ENCODE measurements at places on chromosomes 1 and 21.

GRCh38 chr1:34844252-34844634 lies 15.3 kb downstream of the SMIM12 start:
- DNase-seq: no peak

DNA sequence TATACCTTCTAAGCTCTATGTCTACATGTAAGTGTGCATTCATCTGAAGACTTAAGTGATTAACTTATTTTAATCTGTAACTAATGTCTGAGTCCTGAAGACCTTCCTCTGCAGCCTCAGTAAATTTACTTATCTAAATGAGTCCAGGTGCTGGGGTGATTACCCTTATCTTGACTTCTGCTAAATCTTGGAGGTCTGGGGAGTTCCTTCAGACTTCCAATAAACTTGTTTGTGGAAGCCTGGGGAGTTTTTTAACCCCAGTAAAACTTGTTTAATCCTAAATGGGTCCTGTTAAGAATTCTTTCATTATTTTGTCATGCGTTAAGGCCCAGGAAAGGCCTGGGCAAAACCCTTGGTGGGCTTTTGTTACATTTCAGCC lies 37.0 kb downstream of the RSPH1 start:
- no peak for DNase-seq

DNA sequence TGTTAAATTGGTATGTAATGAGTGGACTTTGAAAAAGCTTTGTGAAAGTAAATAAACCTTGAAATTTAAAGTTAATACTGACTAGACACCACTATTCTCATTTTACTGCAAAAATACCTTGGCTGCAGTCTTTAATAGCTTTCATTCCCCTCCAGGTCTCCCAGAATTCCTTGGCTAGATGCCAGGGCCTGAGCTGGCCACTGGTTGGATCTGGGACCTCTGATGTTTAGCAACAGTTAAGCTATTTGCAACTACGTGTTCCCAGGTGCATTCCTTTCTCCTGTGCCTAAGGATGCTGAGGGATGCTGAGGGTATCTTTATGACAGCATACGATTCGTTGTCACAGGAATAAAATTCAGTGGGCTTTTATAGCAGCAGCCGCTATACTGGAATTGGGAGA lies 938.7 kb downstream of the TTLL7 start:
- no peak for DNase-seq

DNA sequence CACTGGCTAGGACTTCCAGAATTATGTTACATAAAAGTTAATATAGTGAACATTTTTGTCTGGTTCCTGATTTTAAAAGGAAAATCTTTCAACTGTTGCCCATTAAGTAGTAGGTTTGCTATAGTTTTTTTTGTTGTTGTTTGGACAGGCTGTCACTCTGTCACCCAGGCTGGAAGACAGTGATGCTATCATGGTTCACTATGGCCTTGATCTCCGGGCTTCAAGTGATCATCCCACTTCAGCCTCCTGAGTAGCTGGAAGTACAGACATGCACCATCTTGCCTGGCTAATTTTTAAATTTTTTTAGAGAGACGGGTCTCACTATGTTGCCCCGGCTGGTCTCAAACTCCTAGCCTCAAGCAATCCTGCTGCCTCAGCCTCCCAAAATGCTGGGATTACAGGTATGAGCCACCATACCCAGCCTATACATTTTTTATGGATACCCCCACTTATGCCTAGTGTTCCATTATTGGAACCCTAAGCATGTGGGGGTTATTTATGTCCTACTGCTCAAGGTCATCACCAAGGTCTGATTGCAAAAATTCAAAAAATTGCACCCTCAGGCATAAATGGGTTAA lies 6.5 kb downstream of the CTXND2 start:
- no peak for DNase-seq

GRCh38 chr1:19504796-19505692 lies 19.7 kb upstream of the CAPZB start:
- DNase-seq: no peak

- DNase-seq: no peak
These were observed 54.4 kb downstream of the SNRPE start for GRCh38 chr1:203915811-203916210.

DNA sequence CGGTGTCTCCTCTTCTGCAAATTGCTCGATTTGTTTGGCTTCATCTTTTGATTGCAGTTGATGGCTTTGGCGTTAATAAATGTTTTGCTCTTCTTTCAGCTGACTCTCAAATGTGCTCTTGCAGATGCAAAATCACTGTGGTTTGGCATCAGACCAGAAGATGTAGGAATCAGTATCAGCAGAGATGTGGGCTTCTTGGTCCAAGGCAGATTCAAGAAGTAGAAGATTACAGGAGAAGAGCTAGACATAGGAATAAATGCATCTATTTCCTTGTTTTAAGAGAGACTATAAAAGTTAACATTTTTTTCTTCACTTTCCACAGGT lies 59.8 kb upstream of the BACH1 start:
- no peak for DNase-seq
